ENCODE measurements at places on chromosomes 5 and 9. TPM values are rescaled to one million over a fixed set of nuclear protein-coding genes. Genes with fewer than 3 reads are reported as not detected.

- no peak for ATAC-seq
Measured at GRCh38 chr5:169583101-169583423, 511 bp upstream of the SPDL1 start.

DNA sequence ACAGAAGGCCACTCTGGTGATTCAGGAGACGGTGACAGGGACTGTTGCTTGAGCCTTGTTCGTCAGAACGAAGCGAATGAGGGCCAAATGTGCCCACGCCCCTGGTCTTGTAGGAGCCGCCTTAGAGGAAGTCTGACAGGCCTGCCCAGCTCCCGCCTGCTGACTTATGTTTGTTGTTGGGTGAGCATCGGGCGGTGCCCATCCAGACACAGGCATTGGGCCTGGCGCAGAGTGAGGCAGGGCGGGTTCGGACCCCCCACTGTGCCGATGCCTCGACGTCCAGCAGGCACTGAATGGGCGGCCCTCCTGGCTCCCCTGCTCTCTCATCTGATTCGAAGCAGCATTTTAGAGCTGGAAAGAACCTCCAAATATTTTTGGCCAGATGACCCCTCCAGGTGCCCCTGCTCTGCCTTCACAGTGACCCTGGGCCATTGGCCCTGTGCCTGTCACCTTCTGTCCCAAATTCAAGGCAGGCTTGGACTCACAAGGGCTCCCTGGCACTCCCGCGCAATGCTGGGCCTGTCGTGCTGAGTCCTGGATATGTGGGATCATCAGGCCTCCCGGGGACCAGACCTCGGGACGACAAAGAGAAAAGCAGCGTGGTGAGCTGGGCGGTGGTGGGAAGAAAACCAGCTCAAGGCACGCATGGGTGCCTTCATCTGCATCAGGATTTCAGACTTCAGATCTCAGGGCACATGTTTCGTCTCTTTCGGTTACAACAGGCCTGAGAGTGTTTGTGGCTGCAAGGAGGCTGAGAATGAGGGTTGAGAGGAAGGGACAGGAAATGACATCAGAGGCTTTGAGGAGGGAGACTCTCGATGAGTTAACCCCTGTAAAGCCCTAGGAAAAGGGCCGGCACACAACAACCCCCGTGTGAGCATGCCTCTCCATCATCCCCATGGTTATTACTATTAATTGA is 37.1 kb upstream of the OLFM1 start:
- ATAC-seq: no peak

GRCh38 chr5:123515904-123516303 is 3.9 kb downstream of the CSNK1G3 start:
- ATAC-seq: no peak

CSF1R gene
- 12.3 TPM for total RNA-seq

HSD17B3 gene
- total RNA-seq: 0.78 TPM

PCDHGB4 gene
- total RNA-seq: 5.4 TPM
